ENCODE measurements at places on chromosomes 3 and 15.
A peak's percentile ranks its signal among the peaks of the same experiment; 100 is the strongest.

- peak; percentile 19 for DNase-seq
Observed at GRCh38 chr15:31869686-31870307, 160.5 kb upstream of the CHRNA7 start.

DNA sequence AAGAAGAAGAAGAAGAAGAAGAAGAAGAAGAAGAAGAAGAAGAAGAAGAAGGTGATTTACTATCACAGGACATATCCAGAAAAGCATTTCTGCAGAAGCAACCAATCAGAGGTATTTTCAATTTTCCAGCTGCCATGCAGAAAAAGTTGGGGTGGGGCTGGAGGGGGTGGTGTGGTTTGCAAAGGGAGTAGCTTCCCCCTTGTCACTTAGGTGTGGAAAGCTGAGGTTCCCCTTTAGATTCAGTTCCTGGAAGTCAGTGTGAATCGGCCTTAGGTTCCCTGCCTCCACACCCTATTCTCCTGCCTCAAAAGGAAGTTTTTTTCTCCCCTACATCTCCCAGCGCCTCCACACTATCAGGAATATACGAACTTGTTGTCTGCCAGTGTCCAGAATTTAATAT is 276.7 kb upstream of the ARRDC4 start:
- no peak for DNase-seq

GRCh38 chr15:66875588-66876420 is 173.8 kb downstream of the SMAD6 start:
- DNase-seq, result no peak

DNA sequence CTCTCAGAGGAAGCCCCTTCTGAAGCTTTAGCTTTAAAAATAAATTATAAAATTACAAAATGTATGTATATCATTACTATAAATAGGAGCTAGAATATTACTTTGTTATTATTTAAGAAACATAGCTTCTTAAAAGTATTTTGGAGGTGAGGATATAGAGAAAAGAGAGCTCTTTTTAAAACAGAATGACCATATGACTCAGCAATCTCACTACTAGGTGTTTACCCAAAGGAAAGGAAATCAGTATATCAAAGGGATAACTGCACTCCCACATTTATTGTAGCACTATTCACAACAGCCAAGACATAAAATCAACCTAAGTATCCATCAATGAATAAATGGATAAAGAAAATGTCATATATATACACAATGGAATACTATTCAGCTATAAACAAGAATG is 119.6 kb downstream of the DMXL2 start:
- no peak for DNase-seq

GRCh38 chr15:85011160-85011571 is 29.5 kb downstream of the PDE8A start:
- peak; percentile 60 for DNase-seq

- DNase-seq, result no peak
Observed at GRCh38 chr15:66824424-66824823, 122.4 kb downstream of the SMAD6 start.

GRCh38 chr3:152232679-152233078 is 36.0 kb upstream of the MBNL1 start:
- DNase-seq, result peak; percentile 73

- DNase-seq, result no peak
Observed at GRCh38 chr3:123064506-123064905, 2.3 kb upstream of the PDIA5 start.

DNA sequence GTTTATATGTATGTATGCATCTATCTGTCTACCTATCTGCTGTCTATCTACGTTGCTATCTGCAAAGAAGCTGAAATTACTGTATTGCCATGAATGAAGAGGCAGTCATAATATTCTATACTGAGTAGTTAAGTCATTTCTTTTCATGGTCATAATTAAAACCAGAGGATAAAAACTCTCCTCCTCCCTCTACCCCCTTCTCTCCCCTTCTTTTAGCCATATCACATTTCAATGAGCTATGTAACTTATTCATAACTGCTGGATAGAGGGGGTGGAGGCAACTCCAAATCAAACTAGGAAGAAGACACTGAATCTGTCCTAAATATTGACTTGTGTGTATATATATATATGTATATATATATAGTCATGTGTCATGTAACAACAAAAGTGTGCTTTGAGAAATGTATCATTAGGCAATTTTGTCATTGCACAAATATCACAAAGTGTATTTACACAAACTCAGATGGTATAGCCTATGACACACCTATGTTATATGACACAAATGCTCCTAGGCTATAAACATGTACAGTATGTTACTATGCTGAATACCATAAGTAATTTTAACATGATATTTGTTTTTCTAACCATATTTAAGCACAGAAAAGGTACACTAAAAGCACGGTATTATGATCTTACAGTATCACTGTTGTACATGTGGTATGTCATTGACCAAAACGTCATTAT is 229.7 kb upstream of the KCNMB2 start:
- DNase-seq, result no peak

GRCh38 chr3:159916052-159916451 is 72.6 kb upstream of the IL12A start:
- DNase-seq, result no peak

- no peak for DNase-seq
Observed at GRCh38 chr15:22959321-22960101, 20.7 kb downstream of the CYFIP1 start.

- DNase-seq, result peak; percentile 78
Observed at GRCh38 chr3:23999012-23999641, 54.0 kb downstream of the NR1D2 start.

GRCh38 chr3:104349836-104350235 is 1016.9 kb upstream of the ALCAM start:
- no peak for DNase-seq

GRCh38 chr15:91992945-91993344 is 139.4 kb downstream of the SLCO3A1 start:
- peak; percentile 33 for DNase-seq

DNA sequence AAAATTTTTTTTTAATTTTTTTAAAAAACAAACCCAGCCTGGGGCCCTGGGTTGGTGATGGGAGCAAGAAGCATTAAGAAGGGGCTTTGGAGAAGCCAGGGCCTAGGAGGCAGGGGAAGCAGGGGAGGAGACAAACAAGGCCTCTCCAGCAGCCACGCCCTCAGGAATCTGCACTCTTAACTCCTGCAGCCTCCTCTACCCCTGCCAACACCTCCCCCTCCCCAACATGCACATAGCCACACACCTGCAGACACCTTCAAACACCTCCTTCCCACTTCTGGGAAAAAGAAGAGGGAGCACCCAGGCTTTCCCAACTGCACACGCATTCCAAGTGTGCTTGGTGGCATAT is 2.7 kb upstream of the DCAF1 start:
- no peak for DNase-seq

- no peak for DNase-seq
Observed at GRCh38 chr3:125051205-125051604, 4.6 kb downstream of the HEG1 start.

DNA sequence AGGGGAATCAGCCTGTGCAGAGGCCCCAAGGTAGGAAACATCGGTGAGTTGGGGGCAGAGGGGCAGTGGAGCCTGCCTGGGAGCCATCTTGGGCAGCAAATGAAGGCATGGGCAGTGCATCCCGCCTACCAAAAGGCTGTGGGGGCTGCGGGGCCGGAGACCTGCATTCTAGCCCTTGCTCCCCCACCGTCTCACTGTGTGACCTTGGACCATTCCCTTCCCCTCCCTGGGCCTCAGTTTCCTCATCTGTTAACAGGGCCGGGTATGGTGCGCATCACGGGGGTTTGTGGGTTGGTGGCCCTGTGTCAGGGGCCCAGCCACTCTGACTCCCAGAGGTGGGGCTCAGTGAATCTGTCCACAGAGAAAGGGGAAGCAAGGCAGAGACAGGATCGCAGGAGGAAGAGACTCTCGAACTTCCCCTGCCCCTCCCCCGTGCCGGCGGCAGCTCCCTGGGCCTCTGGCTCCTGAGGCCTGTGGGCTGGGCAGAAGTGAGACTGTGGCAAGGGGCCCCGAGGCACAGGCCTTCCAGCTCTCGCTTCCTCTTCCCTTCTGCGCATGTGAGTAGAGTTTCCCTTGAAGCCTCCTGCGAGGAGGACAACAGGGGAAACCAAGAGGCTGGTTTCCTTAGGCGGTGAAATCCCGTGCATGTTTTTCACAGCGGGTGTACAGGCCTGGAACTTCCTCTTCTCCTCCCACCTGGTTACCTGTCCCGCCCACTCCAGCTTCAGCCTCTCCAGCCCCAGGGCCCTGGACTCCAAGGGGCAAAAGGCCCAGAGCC is 42.9 kb downstream of the IDH2 start:
- DNase-seq, result peak; percentile 99

DNA sequence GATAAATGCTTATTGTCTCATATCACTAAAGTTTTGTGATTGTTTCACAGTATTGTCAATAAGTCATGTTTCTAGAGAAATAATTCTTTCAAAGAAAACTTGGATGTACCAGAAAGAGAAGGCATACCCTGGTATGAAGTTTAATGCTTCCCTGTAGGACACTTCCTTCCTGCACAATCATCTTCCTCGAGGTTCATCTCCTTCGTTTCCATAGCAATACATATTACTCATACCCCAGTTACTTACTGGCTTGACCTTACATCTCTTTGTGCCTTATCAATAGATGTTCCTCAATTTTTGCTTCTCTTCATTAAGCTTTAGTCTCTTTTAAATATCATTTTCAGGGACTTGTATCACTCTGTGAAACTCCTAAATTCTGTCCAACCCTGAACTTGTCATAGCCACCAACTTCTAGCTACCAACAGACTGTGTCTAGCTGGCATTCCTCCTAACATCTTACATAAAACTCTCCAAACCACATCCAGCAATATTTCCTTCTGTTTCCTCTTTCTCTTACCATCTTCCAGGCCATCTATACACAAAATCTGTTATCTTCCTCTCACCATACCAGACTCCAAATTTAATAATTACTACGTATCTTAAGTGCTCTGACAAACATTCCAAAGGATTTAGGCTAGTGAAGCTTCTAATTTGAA is 134.3 kb downstream of the GADL1 start:
- peak; percentile 29 for DNase-seq

- DNase-seq, result no peak
Observed at GRCh38 chr15:63075015-63075983, 32.8 kb downstream of the TPM1 start.

DNA sequence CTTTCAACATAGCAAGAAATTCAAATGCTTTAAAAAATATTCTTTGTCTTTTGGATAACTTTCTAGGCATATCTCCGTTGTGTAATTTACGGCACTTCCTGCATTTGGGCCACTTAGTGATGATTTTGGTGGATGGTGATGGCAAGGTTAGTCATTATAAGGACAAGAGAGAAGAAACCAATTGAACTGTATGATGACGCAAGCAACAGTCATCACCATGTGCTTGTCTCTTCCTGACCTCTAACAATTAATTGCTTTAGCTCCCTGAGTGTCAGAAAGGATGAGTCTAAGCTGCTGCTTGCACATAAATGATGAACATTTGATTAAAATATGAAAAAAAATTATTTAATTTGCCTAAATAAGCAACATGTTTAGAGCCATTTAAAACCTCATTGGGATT is 11.3 kb upstream of the P2RY12 start:
- DNase-seq, result peak; percentile 94

GRCh38 chr3:156409694-156410093 is 145.2 kb downstream of the SSR3 start:
- no peak for DNase-seq

- DNase-seq, result no peak
Observed at GRCh38 chr3:159032311-159032710, 230.5 kb downstream of the MFSD1 start.

DNA sequence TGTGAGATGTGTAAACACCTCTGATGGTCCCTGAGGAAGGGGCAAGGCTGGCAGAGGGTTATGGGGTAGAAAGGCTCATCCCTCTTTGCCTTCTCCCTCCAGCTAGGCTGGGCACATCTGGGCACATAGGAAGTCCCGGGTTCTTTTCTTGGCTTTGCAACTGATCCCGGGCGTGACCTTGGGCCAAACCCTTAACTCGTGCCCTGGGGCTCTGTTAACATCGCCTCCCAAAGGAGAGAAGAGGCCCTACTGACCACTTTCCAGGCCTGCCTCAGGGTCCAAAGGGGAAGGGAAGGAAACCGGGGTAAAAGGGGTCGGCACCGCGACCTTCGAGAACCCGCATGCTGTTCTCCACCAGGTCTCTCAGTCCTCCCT is 549 bp downstream of the C3orf18 start:
- DNase-seq, result no peak
